ENCODE measurements at places on chromosomes 4 and X.
A peak's percentile ranks its signal among the peaks of the same experiment; 100 is the strongest.

- no peak for ATAC-seq
Measured at GRCh38 chr4:7132730-7133582, 59.4 kb upstream of the SORCS2 start.

- no peak for ATAC-seq
Measured at GRCh38 chrX:21912989-21913388, 27.5 kb upstream of the SMS start.

- no peak for ATAC-seq
Measured at GRCh38 chr4:33302321-33302720, 2582.2 kb downstream of the PCDH7 start.

- ATAC-seq, result no peak
Measured at GRCh38 chr4:171588764-171589163, 224.4 kb upstream of the GALNTL6 start.

- peak; percentile 57 for ATAC-seq
Measured at GRCh38 chr4:54100595-54101189, 729 bp downstream of the GSX2 start.

- ATAC-seq, result peak; percentile 31
Measured at GRCh38 chrX:150018931-150019361, 80.7 kb upstream of the EOLA2 start.

DNA sequence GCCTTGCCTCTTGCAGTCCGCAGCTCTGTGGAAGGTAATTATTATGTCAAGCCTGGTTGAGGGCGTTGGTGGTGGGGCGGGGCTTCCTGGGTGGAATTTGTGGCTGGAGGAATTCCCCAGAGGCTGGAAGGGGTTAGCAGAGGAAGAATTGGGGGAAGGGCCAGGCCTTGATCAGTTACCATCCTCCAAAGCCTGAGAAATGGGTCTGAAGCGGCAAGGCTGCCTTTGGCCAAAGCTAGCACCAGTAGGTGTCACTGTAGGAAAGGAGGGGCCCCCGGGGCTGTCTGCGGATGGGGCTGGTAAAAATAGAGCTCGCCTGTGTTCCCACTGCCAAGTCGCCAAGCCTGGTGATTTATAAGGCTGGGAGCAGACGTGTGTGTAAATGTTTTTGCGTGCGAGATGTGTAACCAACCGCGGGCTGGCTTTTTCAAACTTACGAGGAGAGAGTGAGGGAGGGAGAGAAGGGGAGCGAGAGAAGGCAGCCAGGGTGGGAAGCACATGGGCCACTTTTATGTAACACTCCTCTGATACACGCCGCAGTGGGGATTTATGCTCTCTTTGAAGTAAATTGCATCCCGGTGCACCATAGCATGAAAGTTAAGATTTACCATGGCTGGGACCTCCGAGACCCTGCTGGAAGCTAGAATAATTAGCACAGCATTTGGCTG lies 367.0 kb downstream of the BCOR start:
- ATAC-seq, result peak; percentile 78

DNA sequence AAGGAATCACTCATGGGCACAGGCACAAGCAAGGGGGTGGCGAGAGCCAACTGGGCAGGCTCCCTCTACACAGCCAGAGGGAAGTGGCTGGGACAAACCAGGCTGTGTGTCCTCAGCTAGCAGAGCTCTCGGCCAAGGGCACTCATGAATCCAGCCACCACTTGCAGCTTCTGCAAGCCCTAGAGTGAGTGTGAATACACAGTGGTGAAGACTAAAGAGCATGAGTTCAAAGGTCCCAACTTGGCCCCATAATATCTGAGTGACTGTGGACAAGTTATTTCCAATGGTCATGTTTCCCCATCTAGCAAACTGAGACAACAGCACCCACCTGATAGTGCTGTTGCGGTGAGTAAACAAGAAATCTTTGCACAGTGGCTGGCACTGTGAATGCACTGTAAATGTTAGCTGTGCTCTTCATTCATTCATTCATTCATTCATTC lies 51.7 kb downstream of the ADGRG2 start:
- ATAC-seq, result no peak

DNA sequence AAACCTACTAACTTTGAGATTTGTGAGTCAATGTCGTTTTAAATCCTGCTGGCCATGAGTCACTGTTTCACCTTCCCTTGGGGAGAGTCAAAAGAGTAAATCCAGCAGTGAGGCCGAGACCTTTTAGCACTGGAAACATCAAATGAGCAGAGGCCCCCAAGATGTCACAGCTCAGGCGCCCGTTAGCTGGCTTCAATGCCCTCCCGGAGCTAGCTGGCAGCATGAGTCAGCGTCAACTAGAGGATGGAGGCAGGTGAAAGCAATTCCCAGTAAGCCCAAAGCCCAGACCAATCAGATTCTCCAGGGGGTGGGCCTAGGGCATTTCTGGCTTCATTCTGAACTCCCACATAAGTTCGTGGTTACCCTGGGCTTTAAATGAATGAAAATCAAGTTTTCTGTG lies 170.9 kb downstream of the CLCN4 start:
- ATAC-seq, result no peak

DNA sequence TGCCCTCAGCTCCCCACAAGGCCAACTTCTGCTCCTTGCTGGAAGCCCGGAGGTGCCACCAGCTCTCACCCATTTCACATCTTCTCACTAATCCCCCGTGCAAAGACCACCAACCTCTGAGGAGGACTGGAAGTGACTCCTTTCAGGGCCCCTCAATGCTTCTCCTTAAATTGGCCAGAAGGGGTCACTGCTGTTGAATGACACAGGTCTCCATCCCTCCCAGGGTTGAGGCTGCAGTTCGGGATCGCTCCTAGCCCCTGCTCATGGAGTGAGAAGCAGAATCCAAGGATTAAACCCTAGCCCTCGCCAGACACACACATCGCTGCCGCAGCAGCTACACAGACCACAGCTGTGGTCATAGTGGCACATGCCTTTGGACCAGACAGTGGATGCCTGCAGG lies 279.5 kb upstream of the TAPT1 start:
- ATAC-seq, result peak; percentile 56

DNA sequence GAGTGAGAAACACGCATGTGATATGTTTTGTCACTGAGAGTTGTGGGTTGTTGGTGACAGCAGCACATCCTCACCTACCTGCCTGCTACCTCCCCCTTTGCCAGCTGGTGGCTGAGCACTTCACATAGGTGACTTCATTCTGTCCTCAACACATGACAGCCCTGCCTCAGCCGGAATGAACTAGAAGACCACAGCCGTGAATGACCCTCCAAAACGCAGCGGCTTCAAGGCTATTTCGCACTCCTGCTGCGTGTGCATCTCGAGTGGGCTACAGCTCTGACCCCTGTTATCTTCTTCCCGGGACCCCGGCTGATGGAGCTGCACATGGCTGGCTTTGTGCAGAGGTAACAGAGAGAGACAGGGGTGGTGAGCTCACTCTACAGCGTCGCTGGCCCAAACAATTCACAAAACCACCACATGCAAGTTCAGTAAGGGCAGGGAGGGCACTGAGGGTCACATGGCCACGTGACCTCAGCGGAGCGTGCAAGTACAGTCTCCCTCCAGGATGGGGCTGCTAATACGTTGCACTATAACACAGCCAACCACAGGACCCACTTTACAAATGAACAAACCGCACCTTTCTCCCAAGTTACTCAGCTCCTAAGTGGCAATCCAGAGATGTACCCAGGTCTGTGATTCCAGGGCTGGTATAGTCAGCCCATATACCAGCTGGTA lies 6.3 kb upstream of the PPP2R2C start:
- ATAC-seq, result no peak

All from SK-N-SH treated with all-trans-retinoic acid at 6 μM for 48 hours (cell line).